Activated T-helper 2 cell treated with anti-CD3 and anti-CD28 coated beads, Interferon-gamma antibody, Interleukin-2, Interleukin-4, amounts not matched to agents 10 μg/mL and 5 μg/mL and 100 μg/mL, durations not matched to agents 14 hours and 24 hours and 36 hours (primary cell): ENCODE measurements at places on chromosomes 5 and 9.

DNA sequence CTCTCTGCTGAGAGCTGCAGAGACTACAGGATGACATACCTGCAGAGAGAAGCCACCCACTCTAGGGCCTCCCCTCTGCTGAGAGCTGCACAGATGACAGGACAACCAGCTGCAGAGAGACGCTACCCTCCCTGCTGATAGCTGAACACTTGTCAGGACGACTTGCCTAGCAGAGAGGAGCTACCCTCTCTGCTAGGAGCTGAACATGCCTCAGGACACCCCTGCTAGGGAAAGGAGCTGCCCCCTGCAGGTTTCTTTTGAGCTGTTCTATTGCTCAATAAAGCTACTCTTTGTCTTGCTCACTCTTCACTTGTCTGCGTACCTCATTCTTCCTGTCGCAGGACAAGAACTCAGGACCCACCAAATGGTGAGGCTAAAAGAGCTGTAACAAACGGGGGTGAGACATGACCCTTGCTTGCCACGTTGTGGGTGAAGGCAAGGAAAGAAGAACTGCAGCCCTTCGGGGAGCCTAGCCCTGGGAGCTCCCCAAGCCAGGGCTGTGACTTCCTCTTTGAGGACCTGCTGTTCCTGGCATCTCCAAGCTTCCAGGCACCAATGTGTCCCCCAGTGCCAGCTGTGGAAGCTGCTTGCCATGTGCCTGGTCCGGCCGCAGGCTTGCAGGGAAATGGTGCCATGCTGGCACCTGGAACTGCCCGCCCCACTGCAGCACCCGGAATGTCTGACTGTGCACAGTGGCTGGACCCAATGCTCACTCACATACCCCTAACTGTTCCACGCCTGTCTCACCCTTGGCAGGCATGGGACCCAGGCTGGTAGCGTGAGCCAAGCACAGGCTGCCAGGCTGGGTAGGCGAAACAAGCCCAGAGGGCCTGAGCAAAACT lies 5.1 kb upstream of the TESK1 start:
- H3K27ac ChIP-seq = no peak overlapping the region
- no peaks in the 10 kb centered on the region for H3K27me3 ChIP-seq
- DNase-seq = no peak
- peaks cover 17% of the 10 kb centered on the region for H3K4me1 ChIP-seq
- H3K4me3 ChIP-seq = no peak overlapping the region
- H3K36me3 ChIP-seq = no peaks in the 10 kb centered on the region

GRCh38 chr5:103336941-103337340 lies 78.4 kb downstream of the MACIR start:
- peaks cover 10% of the 10 kb centered on the region for H3K27me3 ChIP-seq
- no peak overlapping the region for H3K4me3 ChIP-seq
- H3K27ac ChIP-seq = no peak overlapping the region
- no peak for DNase-seq
- H3K36me3 ChIP-seq = no peaks in the 10 kb centered on the region

GRCh38 chr9:97473717-97474116 lies 27.7 kb upstream of the TMOD1 start:
- H3K4me3 ChIP-seq = no peak overlapping the region
- no peaks in the 10 kb centered on the region for H3K27me3 ChIP-seq
- peaks cover 4% of the 10 kb centered on the region for H3K36me3 ChIP-seq
- H3K4me1 ChIP-seq = peaks cover 5% of the 10 kb centered on the region
- H3K27ac ChIP-seq = no peak overlapping the region
- DNase-seq = no peak

DNA sequence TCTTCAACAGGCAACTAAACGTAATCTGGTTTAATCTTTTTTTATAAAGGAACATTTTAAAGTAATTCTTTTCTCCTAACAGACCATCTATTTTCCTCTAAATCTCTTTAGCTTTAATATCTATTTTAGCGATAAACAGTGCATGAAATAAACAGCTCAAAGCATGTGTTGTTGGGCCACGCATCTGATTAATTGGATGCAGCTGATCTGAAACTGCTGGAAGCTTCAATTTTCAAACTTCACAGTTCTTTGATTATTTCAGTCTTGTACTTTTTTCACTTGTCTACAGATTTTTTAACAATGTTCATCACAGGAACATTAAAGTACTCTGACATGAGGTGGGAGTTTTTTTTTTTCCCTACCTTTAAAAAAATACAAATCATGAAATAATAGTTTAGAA lies 443.6 kb downstream of the HCN1 start:
- no peak for DNase-seq
- no peak overlapping the region for H3K27ac ChIP-seq
- H3K4me1 ChIP-seq = no peaks in the 10 kb centered on the region
- H3K36me3 ChIP-seq = no peaks in the 10 kb centered on the region
- H3K4me3 ChIP-seq = no peak overlapping the region

- no peak for DNase-seq
- H3K27me3 ChIP-seq = no peaks in the 10 kb centered on the region
- H3K27ac ChIP-seq = no peak overlapping the region
- no peaks in the 10 kb centered on the region for H3K4me1 ChIP-seq
Measured at GRCh38 chr9:90834828-90835595, 33.4 kb downstream of the SYK start.

- no peak for DNase-seq
- no peak overlapping the region for H3K4me3 ChIP-seq
- no peak overlapping the region for H3K27ac ChIP-seq
- no peaks in the 10 kb centered on the region for H3K36me3 ChIP-seq
- H3K27me3 ChIP-seq = peaks cover 24% of the 10 kb centered on the region
Measured at GRCh38 chr9:114559830-114560513, 27.6 kb upstream of the ATP6V1G1 start.
